ENCODE measurements at places on chromosomes 4 and X.

DNA sequence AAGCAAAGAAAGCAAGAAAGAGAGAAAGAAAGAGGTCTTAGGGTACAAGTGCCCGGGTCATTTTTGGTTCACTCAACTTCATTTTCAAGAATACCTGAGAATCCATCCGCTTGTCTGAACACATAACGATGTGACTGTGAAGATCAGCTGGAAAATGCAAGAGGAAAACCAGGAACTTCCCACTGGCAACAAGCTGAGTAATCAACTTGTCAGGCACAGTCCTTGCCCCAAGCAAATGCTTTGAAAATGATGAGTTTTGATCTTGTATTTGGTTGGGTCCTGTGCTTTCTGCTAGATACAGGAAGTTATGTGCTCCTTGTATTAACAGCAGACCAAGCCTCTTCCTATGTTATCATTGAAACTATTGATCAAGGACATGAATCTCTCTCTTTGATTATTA lies 239.1 kb downstream of the ASMT start:
- no peak for DNase-seq

DNA sequence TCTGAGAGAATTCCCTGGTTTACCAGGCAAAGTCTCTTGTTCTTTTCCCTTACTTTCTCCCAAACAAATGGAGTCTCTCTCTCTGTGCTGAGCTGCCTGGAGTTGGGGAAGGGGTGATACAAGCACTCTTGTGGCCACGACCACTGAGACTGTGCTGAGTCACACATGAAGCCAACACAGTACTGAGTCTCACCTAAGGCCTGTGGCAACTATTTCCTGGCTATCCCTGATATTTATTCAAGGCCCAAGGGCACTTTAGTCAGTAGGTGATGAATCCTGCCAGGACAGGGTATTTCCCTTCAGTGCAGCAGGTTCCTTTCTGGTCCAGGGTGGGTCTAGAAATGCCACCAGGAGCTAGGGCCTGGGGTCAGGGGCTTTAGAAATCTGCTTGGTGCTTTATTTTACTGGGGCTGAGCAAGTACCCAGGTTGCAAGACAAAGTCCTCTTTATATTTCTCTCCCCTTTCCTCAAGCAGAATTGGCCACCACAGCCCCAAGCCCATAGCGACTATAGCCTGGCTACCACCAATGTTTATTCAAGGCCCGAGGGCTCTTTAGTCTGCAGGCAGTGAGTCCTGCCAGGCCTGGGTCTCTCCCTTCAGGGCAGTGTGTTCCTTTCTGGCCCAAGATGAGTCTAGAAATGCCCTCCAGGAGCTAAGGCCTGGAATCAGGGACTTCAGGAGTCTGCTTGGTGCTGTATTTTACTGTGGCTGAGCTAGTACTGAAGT lies 10.5 kb downstream of the ARL13A start:
- DNase-seq: no peak

GRCh38 chr4:26837993-26838842 lies 22.4 kb upstream of the STIM2 start:
- DNase-seq: no peak

DNA sequence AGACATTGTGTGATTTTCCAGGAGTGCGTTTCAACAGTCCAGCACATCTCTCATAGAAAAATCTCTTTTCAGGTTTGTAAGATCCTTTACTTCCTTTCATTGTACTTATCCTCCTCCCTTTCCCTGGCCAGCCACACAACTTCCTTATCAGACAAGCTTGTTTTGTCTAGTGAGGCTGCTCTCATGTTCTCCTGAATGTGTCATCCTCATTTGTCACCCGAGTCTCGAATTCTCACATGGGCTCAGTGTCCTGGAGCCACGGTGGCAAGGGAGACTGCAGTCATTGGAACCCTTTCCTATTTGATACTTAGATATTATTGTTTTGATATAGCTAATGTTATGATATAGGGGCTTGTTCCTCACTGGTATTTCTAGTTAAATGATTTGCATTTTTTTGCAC lies 16.9 kb downstream of the SYNPO2 start:
- DNase-seq: no peak

GRCh38 chrX:109920868-109921267 lies 82.0 kb upstream of the TMEM164 start:
- DNase-seq: no peak

DNA sequence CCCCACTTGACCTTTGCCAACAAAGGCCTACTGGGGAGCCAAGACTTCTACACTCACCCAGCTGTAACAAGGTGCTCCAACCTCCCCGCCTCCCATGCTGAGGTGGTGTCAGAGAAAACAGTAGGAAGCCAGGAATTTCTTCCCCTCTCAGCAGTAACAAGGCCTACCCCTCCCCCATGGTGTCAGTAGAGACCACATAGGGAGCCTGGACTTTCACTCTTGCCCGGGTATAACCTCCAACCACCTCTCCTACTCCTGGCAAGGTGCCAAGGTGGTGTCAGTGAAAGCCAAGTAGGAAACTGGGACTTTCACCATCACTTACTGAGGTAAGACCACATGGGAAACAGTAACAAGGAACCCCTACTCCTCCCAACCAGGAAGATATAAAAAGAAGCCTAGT lies 93.1 kb downstream of the SLC16A2 start:
- DNase-seq: no peak
